ENCODE measurements at places on chromosomes 2 and 18.

- DNase-seq = no peak
Observed at GRCh38 chr2:142218471-142218870, 87.7 kb upstream of the LRP1B start.

DNA sequence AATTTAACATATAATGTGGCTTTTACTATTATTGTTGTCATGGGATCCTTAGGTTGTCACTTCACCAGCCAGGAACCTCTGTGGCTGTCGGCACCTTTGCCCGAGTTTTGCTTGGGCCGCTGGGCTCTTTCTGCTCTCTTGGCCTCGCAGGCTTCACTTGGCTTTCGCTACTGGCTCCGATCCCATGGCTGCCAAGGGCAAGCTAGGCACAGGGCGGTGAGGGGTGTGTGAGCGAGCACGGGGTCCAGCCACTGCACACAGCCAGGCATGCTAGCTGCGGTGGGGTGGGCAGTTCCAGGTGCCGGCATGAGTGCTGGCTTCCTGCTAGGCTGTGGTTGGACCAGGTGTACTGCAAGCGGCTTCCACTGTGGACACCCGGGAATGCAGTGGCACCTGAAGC lies 23.4 kb upstream of the RAPGEF4 start:
- DNase-seq = no peak

- DNase-seq = no peak
Observed at GRCh38 chr2:47870641-47871540, 35.4 kb downstream of the FBXO11 start.

DNA sequence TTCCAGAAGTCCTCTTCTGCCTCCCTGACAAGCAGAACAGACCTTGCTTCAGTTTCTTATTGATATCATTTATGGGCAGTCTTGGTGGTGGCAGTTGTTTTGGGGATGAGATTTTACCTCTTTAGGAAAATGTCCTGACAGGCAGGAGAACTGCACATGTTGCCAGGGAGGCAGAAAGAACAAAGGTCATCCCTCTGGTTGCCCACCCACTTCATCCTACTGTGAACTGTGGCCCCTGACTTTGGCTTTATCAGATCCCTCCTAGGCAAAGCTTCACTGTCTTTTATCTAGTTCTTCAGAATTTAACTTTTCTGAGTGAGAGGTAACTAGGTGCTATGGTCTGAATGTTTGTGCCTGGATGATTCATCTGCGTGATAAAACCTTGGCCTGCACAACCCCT lies 2071.3 kb upstream of the CELF4 start:
- DNase-seq = no peak

DNA sequence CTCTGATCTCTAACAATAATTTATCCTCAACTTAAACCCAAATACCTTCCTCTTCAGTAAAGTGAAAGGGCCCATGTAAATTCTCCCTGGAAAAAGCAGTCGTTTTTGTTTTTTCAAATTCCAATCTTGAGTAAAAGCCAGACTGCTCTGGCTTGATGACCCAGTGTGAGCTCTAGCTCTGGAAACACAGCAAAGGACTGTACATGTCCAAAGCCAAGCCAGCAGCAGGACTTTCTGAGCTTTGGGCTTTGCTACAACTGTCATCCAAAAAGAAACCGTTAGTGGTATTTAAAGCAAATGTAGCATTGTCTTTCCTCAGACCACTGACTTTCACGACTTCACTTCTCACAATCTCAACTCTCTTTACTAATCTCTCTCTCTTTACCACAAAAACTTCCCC lies 25.4 kb downstream of the SH3YL1 start:
- DNase-seq = no peak

DNA sequence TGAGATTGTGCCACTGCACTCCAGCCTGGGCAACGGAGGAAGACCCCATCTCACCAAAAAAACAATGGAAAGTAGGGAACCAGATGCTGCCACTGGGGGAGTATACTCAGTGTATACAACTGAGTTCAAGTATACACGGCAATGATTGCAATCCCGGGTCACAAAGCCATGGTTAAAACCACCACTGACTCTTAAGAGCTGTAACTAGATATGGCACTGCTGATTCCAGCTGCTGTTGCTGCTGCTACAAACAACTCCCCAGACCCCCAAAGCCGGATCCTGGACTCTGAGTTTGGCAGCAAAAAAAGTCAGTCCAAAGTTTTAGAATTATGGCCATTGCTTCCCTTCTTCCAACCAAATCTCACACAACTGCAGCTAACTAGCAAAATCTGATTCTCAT lies 43.7 kb upstream of the COX7A2L start:
- DNase-seq = no peak

- DNase-seq = no peak
Observed at GRCh38 chr2:26847655-26848335, at the start of gene DPYSL5. DPYSL5 (plus strand) TSS chr2:26848132; CDS start chr2:26898500, 50,368 bp downstream.

DNA sequence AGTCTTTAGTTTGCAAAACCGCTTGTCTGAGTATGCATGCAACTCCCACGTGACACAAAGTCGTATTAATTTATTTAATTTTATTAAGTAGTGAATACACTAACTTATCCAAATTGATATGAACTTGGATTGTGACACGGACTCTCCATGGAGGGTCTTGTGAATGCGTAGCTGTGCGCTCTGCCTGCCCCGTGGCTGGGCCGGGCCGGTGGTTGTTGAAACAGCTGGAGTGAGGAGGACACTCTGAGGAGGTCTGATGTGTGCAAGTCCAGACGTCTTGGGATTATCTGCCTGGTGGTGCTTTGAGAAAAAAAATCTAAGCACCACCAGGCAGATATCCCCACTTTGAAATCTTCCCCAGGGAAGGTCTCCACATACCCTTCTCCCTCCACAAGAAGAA lies 41.0 kb upstream of the RBM44 start:
- DNase-seq = no peak

DNA sequence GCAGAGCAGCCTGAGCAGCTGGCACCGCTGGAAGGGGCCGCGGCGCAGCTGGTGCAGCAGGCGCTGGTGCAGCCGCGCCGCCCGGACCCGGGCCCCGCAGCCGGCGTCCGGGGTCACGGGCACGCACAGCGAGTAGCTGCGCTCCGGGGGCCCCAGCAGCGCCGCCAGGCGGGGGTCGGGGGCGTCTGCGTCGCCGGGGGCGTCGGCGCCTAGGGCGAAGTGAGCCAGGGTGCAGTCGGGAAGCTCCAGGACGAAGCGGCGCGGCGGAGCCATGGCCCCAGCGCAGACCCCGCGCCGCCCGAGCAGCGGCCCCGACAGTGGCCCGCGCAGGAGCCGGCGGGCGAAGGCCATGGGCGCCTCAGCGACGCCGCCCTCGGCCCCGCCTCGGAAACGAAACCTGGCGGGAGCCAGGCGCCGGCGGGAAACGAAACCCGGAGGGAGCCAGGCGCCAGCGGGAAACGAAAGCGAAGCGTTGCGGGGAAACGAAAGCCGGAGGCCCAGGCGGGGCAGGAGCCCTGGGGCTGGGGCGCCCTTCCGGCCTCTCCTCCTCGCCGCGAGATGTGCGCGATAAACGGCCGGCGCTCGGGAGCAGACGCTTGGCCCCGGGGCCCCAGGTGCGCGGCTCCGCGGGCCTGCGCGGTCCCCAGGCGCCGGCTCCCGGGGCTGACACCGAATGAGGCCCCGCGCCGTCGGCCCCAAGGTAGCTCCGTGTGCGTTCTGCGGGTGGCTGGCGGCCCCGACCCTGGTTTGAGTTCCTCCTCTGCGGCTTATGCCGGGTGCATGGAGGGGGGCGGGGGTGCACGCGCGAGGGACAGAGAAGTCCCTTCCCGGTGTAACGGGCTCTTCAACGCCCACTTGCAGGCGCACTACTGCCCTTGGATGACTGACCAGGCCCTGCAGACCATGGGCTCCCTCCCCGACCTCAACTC lies at the start of gene CMPK2:
Gene CMPK2 (minus strand): TSS at position 562 of the 929 bp plus-strand sequence. CDS start 211 bp downstream, at position 351.
- peak; percentile 82 for DNase-seq

DNA sequence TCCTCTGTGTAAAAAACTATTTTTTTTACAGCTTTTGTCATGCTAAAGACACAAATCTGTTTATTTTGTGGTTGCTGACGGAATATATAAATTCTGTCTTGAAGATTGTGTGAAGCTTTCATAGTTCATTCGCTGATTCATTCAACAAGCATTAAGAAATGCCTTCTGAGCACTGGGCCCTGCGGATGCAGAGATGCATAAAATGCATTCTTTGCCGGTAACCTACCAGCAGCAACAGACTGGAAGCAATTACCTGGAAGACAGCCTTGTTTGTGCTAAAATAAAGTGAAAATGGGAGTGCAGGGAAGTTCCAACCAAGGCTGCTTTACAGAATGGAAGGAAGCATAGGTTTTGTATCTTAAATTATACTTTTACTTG lies 119.7 kb downstream of the PMAIP1 start:
- no peak for DNase-seq

DNA sequence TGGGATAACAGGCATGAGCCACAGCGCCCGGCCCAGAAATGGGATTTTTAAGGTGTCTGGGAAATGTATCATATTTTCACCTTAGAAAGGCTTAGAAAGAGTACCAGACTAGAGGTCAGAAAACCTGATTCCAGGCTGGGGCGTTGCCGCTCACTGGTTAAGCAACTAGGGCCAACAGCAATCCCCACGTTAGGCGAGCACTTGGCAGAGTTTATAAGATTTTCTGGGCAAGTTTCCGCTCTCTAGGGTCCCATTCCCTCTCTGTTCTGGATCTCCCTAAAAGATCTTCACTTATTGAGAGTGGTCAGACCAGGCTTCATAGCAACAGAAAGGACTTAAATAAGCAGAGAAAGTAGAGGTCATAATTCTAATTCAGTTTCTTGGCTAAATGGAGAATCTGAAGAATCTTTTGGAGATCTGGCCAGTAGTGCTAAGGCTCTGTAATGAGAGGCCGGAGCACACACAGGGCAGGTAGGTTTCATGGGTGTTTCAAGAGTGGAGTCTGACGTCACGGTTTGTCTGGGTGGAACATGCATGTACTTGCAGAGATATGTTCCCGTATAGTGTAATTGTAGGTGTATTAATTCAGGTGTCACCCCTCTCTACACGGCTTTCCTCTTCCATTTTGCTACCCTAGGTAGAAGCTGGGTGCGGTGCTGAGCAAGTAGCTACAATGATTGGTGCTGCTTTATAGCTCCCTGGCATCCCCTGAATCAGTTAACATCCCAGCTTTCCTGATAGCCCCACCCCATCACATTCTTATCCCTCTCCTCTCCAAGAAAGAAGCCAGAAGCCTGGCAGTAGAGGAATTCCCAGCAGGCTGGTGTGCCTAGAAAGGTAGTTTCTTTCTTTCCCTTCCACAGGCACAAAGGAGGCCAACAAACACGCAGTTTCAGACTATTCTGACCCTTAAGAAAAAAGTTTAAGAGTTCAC lies 4.4 kb upstream of the SMAD7 start:
- no peak for DNase-seq

GRCh38 chr2:237575869-237576862 lies 9.8 kb downstream of the PRLH start:
- no peak for DNase-seq

GRCh38 chr18:13375302-13376255 lies 157.0 kb downstream of the LDLRAD4 start:
- DNase-seq = peak; percentile 79

- DNase-seq = no peak
Observed at GRCh38 chr2:159072795-159073194, 104.4 kb downstream of the TANC1 start.

GRCh38 chr18:6010284-6010683 lies 115.0 kb upstream of the TMEM200C start:
- no peak for DNase-seq

DNA sequence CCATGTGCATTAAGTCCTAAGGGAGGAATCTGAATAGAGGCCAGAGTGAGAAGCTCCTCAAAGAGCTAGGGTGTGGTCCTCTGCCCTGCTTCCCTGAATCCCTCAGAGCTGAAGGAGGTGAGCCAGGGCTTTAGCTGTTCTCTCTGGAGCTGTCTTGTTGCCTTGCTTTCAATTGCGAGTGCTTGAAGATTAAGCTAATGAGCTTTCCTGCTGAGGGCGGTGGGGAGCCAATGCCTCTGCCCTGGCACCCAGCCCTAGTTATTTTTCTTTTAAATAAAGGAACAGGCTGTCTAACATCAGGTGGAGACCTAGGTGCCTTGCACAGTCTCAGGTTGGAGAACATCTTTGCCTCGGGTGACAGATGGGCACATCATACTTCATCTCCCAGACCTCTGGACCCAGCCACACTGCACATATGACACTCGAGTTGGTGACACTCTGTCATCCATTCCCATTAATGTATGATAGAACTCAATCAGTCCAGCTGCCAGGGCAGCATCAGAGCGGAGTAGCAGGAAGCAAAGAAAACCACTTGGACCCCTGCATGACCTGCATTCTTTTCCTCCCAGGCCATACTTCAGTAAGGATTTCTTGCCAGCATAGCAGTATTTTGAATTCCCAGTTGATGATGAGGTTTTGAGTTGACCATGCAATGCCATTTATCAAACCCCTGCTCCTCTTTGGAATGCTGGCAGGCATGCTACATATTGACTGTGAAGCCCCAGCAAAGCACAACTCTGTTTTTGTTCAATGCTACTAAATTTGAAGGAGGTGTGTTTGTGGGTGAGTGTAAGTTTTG lies 292.7 kb downstream of the RNF144A start:
- no peak for DNase-seq

- DNase-seq = no peak
Observed at GRCh38 chr2:54964271-54964670, 86.0 kb downstream of the RTN4 start.

DNA sequence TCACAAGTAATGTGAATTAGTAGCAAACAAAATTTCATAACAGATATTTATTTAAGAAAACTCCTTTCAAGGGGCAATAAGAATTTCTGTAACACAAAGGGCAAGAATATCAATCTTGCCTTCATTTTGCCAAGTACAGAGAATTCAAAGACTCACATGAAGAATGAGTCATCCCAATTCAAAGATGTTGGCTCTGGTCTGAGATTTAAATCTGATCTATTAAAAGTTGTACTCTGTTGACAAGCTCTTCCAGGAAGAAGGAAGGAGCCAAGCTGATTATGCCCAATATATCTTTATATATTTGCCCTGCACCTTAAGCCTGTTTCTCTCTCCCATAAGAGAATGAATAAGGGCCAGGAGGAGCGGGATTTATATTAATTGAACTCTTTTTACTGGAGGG lies 55.9 kb upstream of the RPE start:
- DNase-seq = no peak

- no peak for DNase-seq
Observed at GRCh38 chr2:210267698-210268097, 42.5 kb upstream of the ACADL start.

DNA sequence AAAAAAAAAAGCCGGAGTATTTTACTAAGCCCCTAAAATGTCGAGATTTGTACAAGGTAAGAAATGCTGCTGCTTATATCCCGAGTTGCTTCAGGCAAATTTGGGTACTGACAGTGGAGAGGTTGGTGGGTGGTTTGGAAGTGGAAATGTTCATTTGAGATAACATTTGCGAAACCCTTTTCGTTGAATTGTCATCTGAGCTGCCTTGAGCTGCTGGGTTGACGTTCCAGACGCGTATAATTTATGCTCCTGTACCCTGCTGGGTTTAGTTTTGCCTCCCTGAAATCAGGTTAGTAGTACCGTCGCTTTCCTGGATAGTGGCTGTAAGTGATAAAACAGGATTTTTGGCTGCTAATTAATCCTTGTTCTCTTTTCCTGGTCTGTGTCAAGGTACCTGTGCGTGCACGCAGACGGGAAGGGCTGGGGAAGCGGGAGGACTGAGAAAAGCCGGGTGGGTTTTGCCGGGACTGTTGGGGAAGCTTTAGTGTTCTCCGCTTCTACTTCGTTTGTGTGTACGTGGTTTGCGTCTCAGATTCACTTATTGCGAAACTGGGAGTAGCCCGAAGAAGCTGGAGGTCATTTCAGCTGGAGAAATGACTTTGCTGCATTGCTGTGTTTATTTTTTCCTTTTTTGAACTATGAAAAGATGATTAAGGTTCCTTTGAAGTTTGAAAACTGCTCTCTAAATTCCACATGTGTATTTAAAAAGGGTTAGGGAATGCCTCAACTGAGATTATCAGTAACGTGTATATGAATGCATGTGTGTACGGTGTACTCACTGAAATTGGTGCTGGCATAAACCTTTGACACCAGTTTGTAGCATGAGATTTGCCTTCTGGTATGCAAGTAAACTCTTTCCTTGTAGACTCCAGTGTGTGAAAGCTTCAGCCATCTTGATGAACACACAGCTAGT lies 709 bp downstream of the UGP2 start:
- peak; percentile 9 for DNase-seq

All from stimulated activated CD4-positive, alpha-beta T cell treated with anti-CD3 and anti-CD28 coated beads, Interleukin-2, amount 100 ng/mL, for 24 hours (primary cell).